Activated naive CD8-positive, alpha-beta T cell treated with anti-CD3 and anti-CD28 coated beads, Interleukin-2, amount 50 U/mL, for 24 hours (primary cell): ENCODE measurements at places on chromosomes 3 and 15.

GRCh38 chr3:107868449-107868848, 222.4 kb downstream of the CD47 start:
- H3K4me3 ChIP-seq, result no peak overlapping the region
- DNase-seq, result no peak
- peaks cover 5% of the 10 kb centered on the region for H3K27me3 ChIP-seq
- H3K27ac ChIP-seq, result no peak overlapping the region
- H3K36me3 ChIP-seq, result no peaks in the 10 kb centered on the region

DNA sequence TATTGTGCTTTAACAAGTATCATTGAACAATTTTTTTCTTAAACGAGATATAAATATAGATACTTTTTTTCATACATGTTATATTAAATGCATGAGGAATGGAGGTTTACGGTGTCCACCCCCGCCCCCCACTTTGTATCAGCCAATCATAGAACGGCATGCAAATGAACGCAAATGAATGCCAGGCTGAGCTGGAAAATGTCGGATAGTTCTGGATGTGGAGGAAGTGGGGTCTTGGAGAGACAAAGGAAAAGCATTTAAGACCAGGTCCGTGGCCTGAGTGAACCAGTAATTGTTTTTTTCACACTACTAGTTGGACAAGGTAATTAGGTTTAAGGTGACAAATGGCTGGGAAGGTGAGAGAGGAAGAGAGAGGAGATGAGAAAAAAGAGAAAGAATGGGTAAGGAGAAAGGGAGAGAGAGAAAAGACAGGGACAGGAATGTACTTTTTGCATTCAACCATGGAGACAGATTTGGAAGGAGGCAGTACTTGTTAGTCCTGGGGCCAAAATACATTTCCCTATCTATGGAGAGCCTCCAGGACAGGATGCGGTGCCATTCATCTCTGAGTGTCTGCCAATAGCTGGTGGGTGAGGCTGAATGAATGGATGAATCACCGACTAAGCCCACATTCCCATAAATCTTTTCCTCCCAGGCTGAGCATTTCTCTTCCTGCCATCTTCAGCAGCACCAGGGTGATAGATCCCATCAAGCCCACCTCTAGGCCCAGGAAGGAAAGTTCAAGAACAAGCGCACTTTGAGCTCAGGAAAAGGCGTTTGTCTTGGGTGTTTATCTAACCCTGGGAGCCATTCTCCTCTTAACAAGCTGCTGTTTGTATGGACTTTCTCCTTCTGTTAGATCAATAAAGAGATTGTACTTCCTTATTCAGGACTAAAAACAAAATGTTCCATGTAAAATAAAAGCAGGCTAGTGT, 1.4 kb upstream of the RAD18 start:
- peaks cover 34% of the 10 kb centered on the region for H3K4me1 ChIP-seq
- H3K27ac ChIP-seq, result no peak overlapping the region
- peaks cover 11% of the 10 kb centered on the region for H3K36me3 ChIP-seq
- peaks cover 8% of the 10 kb centered on the region for H3K27me3 ChIP-seq
- H3K4me3 ChIP-seq, result no peak overlapping the region

- no peaks in the 10 kb centered on the region for H3K4me1 ChIP-seq
- H3K27me3 ChIP-seq, result peaks cover 7% of the 10 kb centered on the region
- no peaks in the 10 kb centered on the region for H3K36me3 ChIP-seq
- H3K4me3 ChIP-seq, result no peak overlapping the region
Measured at GRCh38 chr3:39849992-39850715, 40.7 kb downstream of the MYRIP start.

- H3K4me1 ChIP-seq, result peaks cover 2% of the 10 kb centered on the region
- peak; percentile 67 for DNase-seq
- H3K27ac ChIP-seq, result no peak overlapping the region
- H3K27me3 ChIP-seq, result no peaks in the 10 kb centered on the region
- no peak overlapping the region for H3K4me3 ChIP-seq
Measured at GRCh38 chr3:57100046-57100695, 39.7 kb downstream of the SPATA12 start.

- H3K27ac ChIP-seq, result no peak overlapping the region
- DNase-seq, result no peak
- no peaks in the 10 kb centered on the region for H3K4me1 ChIP-seq
Measured at GRCh38 chr15:87031540-87032230, 952.0 kb downstream of the AGBL1 start.

DNA sequence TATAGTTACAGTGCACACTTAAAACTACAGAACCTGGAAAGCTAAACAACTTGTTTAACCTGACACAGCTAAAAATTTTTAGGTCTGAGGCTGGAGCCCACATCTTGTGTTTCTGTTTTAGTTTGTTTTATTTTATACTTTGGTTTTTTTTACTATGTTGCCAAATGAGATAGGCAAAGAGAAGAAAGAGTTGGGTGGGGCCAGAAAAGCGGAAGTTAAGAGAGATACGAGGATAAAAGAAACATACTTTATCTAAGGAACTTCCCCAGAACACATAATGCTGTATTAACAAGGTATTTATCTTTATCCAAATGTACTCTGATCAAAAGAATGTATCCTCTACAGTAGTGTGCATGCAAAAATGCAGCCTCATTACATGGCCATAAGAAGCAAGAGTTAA, 1145.7 kb downstream of the EPHA3 start:
- no peaks in the 10 kb centered on the region for H3K4me1 ChIP-seq
- H3K36me3 ChIP-seq, result no peaks in the 10 kb centered on the region
- no peak overlapping the region for H3K4me3 ChIP-seq
- no peak overlapping the region for H3K27ac ChIP-seq
- no peaks in the 10 kb centered on the region for H3K27me3 ChIP-seq

- DNase-seq, result no peak
- H3K27ac ChIP-seq, result no peak overlapping the region
- peaks cover 94% of the 10 kb centered on the region for H3K27me3 ChIP-seq
- no peak overlapping the region for H3K4me3 ChIP-seq
Measured at GRCh38 chr3:147383617-147384016, 22.7 kb downstream of the ZIC4 start.

DNA sequence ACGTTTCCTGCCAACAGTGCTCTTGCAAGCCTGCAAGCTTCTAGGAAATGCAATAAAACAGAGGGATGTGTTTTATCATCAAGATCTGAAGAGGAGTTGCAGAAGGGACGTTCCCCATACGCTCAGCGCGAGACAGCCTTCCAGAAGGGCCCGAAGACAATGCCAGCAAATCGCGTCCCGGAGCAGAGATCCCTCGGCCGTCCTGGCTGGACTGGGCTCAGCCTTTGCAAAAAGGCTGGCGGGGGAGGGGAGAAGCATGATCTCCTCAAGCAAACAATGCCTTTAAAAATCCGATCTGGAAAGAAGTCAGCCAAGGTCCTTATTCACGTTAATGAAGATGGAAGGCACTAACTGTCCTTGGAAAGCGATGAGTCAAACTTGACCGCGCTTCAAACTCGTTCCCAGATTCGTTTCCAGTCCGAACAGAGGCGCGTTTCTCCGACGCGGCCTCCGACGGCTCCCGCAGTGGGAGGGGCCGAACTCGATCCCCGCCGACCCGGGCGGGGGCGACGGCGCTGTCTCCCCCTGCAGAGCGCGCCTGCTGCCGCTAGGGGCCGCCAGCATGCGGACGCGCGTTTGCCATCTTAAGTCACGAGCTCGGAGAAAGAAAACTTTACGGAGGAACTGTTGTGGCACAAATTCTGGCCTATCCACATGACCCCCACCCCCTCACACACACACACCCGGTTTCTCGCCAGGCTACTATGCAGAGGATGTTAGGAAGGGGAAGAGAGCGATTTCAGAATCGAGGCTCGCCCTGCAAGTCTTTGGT, 5.5 kb downstream of the BCL6 start:
- peak; percentile 84 for DNase-seq
- H3K4me3 ChIP-seq, result peak overlapping the region; percentile 95

DNA sequence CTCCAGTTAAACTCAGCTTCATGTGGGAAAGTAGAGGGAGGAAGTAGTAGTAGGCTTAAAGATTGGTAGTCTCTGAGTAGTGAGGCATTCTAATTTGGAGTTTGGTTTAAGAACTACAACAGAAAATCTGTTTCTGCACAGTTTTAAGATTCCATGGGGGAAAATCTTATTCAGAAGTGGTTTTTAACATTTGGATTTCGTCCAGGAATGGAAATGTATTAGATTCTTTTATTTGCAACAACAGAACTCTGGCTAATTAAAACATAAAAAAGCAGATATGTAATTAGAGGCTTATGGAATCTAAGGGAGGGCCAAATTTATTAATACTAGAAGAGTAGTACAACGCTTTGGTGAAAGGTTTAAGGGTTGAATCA, 36.0 kb downstream of the NECTIN3 start:
- H3K4me1 ChIP-seq, result no peaks in the 10 kb centered on the region
- no peak overlapping the region for H3K4me3 ChIP-seq
- no peaks in the 10 kb centered on the region for H3K27me3 ChIP-seq
- no peak overlapping the region for H3K27ac ChIP-seq

- DNase-seq, result no peak
- no peak overlapping the region for H3K4me3 ChIP-seq
- peaks cover 7% of the 10 kb centered on the region for H3K36me3 ChIP-seq
- H3K4me1 ChIP-seq, result peaks cover 11% of the 10 kb centered on the region
Measured at GRCh38 chr15:33045066-33045810, 149.3 kb downstream of the FMN1 start.

DNA sequence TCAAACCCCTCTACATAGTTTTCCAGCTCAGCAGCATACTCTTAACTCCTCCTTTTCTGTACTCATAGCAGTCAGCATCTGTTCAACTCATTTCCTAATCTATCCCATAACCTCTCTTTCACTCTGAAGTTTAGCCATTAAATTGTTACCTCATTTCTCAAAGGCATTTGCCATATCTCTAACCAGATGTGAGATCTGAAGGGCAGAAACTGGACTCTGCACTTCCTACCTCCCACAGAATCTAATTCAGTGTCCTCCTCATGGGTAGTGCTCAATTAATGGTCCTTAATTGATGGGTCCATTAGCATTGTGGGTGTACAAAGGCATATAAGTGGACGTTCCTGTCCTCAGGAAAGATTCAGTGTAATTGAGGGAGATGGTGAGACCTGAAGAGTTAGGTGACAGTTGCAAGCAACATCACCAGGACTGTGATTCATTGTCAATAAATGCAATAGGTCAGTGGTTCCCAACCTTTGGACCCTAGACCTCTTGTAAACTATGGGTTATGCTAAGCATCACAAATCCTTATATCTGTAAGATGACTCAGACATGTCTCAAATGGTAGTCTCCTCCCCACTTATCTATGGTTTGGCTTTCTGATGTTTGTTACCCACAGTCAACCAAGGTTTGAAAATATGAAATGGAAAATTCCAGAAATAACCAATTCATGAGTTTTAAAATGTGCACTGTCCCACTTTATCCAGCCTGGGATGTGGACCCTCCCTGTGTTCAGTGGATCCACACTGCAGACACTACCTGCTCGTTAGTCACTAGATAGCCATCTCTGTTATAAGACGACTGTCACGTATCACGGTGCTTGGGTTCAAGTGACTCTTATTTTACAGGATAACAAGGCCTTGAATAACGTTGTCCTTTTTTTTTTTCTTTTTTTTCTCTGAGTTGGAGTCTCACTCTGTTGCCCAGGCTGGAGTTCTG, 25.0 kb upstream of the UACA start:
- H3K4me1 ChIP-seq, result no peaks in the 10 kb centered on the region
- peaks cover 3% of the 10 kb centered on the region for H3K27me3 ChIP-seq
- DNase-seq, result no peak
- H3K27ac ChIP-seq, result no peak overlapping the region
- no peak overlapping the region for H3K4me3 ChIP-seq
- H3K36me3 ChIP-seq, result no peaks in the 10 kb centered on the region

GRCh38 chr3:186281176-186281575, 80.9 kb downstream of the DGKG start:
- H3K27ac ChIP-seq, result no peak overlapping the region
- no peak for DNase-seq
- no peak overlapping the region for H3K4me3 ChIP-seq
- no peaks in the 10 kb centered on the region for H3K36me3 ChIP-seq
- no peaks in the 10 kb centered on the region for H3K4me1 ChIP-seq
- peaks cover 9% of the 10 kb centered on the region for H3K27me3 ChIP-seq

GRCh38 chr3:16401273-16401672, 112.2 kb downstream of the RFTN1 start:
- no peak for DNase-seq
- H3K4me1 ChIP-seq, result peaks cover 36% of the 10 kb centered on the region
- H3K27me3 ChIP-seq, result no peaks in the 10 kb centered on the region

GRCh38 chr3:44292947-44293346, 45.6 kb upstream of the TCAIM start:
- no peak for DNase-seq
- H3K4me3 ChIP-seq, result no peak overlapping the region
- no peaks in the 10 kb centered on the region for H3K4me1 ChIP-seq
- no peak overlapping the region for H3K27ac ChIP-seq

DNA sequence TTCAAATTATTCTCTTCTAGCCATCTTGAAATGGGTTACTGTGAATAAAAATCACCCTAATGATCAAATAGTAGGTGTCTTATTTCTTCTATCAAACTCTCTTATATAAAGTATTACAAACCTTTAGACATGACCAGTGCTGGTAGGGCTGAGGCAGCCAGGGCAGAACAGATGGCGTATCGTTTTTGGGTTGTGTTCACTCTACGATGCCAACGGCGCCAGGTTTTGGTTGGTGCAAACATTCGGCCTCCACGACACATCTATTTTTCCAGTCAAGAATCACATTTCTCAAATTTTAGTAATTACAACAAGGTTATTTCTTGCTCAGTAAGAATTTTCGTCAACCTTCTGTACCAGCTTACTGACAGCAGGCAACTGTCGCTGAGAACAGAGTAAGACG, 2.2 kb downstream of the RPL4 start:
- H3K4me3 ChIP-seq, result peak overlapping the region; percentile 100
- no peak for DNase-seq
- H3K36me3 ChIP-seq, result peaks cover 79% of the 10 kb centered on the region
- H3K4me1 ChIP-seq, result peaks cover 66% of the 10 kb centered on the region
- H3K27me3 ChIP-seq, result no peaks in the 10 kb centered on the region

DNA sequence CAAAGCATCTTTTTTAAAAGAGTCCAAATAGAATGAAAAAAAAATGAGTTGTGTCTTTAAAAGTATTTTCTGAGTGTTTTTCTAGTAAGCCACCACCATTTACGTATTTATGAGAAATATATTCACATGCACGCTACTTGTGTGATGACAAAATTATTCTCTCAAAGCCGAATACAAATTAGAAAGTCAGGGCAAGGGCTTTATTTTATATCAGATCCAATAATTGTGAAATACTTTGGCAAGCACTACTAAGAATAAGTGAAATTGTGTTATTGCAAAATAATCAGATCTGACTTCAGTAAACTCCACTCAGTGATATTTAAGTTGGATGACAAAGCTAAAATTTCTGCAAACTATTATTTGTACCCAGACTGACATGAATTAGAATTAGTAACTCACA, 589.3 kb upstream of the KCNMB2 start:
- no peak overlapping the region for H3K27ac ChIP-seq
- H3K4me1 ChIP-seq, result peaks cover 37% of the 10 kb centered on the region
- H3K36me3 ChIP-seq, result peaks cover 7% of the 10 kb centered on the region
- no peak for DNase-seq

DNA sequence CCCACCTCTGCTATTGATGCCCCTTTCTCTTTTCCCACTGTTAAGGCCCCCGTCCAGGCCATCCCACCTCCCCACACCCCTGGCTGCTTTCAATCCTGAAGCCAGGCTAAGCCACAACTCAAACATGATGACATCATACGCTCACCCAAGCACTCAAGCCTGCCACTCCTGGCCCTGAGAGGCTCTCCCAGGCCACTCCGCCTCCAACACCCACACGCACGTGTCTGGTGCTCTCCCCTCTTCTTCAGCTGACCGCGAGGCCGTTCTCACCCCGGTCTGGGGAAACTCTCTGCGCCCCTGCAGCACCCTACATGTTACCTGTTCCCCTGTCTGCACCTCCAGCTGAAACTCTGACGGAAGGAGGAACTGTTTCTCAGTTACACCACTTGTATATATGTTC, 6.2 kb downstream of the ZXDC start:
- H3K27ac ChIP-seq, result peak overlapping the region; percentile 7
- H3K4me1 ChIP-seq, result peaks cover 61% of the 10 kb centered on the region
- DNase-seq, result no peak
